Spinal cord (tissue), 10 donors: ENCODE measurements at places on chromosomes 4 and X.

DNA sequence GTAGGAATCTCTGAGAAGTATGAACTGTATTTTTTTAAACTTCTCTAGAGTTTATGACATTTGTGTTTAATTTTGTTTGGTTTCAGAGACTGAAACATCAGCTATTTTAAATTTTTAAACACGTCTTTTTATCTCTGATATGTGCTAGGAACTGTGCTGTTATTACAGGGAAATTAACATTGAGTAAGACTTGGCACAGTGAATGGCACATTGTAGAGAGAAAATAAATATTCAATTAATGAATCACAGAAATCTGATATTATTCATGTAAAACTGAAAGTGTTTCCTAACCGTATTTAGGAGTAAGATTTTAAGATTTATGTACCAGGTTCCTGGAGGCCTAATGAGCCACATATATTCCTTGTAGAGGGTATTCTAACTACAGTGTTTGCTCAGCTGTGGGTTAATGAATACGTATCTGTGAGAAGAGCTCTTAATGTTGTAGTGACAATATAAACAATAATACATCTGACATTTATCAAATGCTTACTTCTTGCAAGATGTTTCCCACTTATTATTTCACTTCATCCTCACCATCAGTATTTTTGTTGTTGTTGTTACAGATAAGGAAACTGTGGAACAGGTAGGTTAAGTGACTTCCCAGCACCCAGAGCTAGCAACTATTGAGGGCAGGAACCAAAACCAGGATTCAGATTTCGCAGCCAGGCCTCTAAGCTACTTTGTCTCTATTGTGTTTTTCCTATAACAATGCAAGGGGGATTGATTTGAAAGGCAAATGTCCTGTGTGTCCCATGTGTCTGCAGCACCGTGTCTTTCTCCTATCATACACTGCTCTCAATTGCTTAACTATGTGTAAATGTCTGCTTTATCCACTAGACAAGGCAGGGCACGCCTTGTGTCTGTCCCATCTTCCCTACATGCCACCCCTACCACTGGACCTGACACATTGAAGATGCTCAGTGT, 121.1 kb upstream of the FAM9C start:
- DNase-seq = no peak

DNA sequence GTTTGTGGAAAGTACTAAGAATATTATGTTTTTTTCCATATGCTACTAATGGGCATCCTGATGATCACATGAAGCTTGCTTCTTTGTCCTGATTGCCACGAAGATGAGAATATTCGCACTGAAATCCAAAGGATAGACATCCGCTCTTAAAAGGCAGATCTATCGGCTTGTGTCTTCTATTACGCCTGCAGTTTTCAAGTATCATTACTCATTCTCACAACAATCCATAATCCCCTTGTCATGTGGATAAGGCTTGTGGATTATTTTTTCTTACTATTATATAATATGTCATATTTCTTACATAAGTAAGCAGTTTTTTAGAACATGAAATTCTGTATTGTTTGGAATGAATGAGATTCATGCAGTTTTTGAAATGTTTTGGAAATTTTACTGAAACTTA, 62.8 kb downstream of the KCNIP4 start:
- DNase-seq = no peak

DNA sequence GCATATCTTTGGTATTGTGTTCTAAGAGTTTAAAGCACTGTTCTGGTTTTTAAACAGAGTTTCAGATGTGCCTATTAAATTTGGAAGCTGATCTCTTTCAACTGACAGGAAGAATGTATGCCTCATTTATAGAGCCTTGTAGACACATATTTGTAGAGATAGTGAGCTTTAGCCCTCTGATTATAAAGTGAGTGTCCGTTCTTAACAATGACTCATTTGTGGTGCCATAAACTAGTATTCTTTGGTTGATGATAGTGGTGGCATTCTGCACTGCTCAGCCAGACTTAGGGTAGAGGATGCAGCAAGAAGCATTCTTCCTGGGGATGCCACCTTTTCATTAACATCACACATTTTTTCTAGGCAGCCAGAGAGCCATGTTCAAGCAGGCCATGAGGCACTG, 121.7 kb downstream of the TLL1 start:
- DNase-seq = no peak

- no peak for DNase-seq
Observed at GRCh38 chr4:88033309-88033708, 25.9 kb downstream of the PKD2 start.

DNA sequence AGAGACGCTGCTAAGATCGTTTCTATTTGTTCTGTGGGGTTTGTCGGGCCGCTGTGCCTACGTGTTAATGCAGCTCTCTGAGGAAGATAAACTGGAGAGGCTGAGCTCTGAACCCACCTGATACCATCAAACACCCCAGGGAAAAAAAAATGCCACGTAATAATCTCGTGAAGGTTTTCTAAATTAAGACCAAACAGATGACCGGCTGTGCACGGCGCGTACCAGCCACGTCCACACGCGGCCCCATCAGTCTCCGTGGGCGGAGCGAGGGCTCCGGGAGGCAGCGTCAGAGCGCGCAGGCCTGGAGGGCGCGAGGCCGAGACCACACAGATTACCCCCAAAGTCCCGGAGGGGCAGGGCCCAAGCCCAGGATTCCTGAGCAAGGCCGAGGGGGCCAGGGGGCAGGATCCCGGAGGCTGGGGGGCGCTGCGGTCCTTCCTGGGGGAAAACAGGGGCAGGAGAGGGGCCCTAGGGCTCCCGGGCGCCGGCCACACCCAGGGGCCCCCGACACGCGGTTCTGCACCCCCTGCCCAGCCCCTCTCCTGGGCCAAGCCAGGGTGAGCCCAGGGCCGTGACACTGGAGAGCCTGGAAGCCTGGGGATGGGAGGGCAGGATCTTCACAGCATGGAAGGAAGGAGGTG, 91.9 kb downstream of the FAM53A start:
- peak; percentile 19 for DNase-seq

DNA sequence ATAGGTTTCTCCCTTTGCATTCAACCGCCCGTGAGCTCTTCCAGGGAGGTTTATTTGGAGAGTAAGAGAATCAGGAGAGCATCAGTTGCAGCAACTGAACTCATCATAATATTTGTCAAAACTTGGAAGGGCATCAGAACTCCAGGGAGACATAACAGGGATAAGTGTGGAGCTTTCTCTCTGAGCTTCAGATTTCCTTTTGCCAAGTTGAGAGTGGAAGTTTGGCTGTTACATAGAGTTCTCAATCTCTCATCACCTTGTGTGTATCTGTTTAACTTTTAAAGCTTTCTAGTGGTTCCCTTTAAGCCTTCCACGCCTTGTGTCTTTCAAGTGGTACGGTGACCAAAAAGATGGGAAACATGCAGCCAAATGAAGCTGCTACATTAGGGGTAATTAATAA, 18.8 kb downstream of the BMP3 start:
- DNase-seq = no peak

DNA sequence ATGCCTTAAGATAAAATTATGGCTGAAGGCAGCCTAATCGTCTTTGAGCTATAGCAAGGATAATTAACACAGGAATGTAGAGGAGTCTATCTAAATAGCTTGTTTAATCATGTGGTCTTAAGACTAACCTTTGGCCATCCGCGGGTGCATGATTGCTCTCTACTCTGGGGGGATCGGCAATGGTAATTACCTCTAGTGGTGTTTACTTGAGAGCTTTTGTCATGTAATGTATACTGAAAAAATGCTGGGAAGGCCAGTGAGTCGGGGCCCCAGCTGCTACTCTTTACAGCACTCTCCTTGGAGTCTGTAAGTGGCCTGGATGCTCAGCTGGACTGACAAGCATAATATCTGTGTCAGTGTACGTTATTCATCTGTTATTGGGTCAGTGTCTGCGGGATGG, 65.5 kb upstream of the GNPDA2 start:
- no peak for DNase-seq

GRCh38 chr4:112127803-112128202, 17.5 kb upstream of the FAM241A start:
- DNase-seq = no peak

DNA sequence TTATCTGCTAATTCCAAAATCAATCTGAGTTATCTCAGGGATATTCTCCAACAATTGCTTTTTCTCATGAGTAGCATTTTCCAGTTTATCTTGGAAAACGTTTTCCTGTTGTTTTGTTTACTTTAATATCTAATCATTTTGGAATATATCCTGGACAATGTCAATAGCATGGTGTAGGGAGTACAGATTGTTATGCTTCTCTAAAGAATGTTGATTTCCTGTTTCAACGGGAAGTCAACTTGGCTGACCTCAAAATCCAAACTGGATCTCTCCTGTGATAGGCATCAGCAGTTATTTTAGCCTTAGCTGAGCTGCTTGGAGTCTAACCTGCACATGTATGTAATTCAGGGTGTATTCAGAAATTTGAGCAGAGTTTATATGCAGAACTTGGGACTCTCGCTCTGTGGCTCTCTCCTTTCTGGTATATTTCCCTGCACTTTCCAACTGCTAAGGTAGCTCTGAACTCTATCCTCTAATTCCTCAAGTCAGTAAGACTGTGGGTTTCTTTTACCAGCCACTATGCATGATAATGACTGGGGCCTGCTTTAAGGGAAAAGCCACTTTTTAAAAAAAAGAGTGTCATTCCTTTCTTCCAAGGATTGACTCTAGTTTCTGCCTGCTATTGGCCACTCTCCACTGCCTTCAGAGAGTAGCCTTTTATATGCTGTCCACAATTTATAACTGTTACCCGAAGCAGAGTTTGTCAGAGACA, 7.7 kb downstream of the PRSS48 start:
- DNase-seq = no peak

- no peak for DNase-seq
Observed at GRCh38 chr4:180564026-180564425, 1679.2 kb upstream of the TENM3 start.

DNA sequence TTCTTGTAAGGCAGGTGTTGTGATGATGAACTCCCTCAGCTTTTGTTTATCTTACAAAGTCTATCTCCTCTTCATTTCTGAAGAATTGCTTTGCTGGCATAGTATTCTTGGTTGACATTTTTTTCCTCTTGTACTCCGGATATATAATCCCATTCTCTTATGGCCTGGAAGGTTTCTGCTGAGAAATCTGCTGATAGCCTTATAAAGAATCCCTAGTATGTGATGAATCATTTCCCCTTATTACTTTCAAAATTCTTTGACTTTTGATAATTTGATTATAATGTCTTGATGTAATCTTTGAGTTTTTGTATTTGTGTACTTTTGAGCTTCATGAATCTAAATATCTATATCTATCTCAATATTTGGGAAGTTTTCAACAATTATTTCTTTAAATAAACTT, 655.3 kb upstream of the MAGEB2 start:
- no peak for DNase-seq

DNA sequence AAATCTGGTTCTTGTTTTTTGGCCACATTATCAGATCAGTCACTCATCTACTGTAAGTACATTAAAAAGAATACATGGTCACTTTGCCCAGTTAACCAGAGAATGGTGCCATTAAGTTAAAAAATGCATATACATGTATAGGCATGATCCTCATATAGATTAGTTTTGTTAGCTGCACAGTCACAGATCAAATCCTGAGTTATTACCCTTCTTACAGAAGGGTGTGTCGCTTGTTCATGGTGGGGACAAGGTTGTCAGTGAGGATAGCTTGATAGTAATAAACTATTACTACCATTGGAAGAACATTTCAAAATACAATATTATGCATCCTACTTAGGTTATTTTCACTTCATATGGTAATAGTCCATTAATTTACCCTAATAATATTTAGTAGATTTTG, 48.5 kb downstream of the GALNT7 start:
- no peak for DNase-seq

DNA sequence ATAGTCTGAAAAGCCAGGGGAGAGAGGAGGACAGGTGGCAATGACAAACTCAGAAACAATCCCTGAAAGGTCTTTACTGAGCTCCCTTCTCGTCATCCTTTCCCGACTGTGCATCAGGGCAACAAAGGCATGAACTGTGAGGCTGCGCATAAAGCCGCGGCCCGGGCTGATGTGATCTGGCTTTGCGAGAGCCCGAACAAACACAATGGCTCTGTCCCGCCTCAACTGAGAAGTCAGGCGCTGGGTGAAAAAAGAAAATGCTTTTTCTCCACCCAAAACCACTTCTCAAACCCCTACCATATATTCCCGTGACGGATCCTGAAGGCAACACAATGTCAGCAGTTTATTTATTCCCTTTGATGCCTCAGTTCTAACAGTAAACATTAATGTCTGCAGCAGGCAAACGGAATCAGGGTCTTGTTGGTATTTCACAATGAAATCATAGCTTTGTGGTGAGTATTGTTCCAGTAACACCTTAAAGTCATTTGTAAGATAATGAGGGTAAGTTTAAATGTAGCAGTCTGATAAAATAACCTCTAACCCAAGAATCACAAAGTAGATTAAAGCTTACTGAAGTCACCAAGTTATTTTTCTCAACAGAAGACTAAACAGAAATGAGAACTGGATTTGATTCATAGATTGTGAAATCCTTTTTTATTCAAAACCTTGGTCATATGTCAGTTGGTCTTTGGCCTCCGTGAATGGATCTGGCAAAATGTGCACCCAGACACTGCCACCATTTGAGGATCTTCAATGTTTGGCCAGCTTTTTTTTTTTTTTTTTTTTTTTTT, 67.4 kb downstream of the APBB2 start:
- DNase-seq = no peak

DNA sequence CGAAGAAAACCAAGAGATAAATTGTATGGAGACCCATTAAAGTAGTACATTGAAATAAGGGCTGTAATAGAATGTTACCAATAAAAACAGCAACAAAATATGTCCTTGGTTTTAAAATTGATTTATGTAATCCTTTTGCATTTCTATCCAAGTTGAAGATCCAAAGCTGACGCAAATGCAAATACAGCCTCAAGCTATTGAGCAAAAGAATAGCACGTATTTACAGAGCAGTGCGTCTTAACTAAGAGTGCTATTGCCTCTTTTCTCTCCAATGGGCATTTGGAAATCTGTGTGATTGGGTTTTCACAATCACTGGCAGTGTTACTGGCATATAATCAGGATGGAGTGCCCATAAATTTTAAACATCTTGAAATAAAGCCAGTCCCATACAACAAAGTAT, 417.4 kb downstream of the TLL1 start:
- DNase-seq = no peak

- DNase-seq = no peak
Observed at GRCh38 chr4:8745826-8746225, 125.8 kb downstream of the HMX1 start.

DNA sequence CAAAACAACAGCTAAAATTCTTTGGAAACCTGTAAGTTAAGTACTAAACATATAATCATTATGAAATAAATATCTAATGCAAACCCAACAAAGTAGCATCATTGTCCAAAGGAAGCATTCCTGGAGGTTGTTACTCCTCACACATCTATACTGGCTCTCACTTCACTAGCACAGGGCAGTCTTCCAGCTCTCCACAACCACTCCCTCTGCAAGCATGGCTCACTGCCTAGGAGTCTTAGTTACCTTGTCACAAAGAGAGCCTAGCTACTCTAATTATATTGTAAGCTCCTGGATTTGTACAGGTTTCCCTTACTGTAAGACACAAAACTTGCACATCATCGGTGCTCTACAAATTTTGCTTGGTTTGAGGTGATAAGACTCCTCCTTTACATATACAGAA, 76.1 kb downstream of the AMMECR1 start:
- DNase-seq = peak; percentile 72

- no peak for DNase-seq
Observed at GRCh38 chrX:107701493-107702121, 73.3 kb downstream of the PRPS1 start.
